Muscle of back (tissue), 13 donors: ENCODE measurements at places on chromosomes 6 and 20.
A peak's percentile ranks its signal among the peaks of the same experiment; 100 is the strongest.

- peak; percentile 85 for DNase-seq
These were observed 28.5 kb upstream of the MRPS18A start for GRCh38 chr6:43716099-43716498.

- DNase-seq: no peak
These were observed 232.6 kb downstream of the CD83 start for GRCh38 chr6:14350210-14350609.

DNA sequence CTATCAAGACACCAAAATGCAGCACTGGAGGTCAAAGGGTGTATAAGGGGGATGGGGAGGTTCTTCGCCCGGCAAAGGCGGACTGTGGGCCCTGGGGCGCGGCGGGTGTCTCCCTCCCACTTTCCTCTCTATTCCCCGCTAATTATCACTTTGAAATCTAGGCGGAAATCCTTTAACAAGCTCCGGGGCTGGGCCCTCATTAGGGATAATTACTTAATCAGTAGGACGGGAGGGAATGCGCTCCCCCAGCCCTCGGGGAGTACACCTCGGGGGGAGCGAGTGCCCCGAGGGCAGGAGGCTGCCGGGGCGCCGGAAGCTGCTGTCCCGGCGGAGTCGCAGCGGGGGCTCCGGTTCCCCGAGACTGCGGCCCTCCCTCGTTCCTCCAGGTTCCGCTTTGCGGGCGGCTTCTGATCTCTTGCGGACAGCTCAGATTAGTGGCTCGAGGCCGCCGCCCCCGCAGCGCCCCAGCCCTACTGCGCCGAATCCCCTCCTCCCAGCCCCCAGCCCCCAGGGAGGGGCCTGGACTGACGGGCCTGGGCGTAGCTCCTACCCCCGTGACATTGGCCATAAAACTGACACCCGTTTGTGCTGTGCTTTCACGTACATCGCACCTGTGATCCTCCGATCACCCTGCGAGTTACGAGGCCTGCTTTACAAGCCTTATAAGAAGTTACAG, 14.7 kb downstream of the MUCL3 start:
- no peak for DNase-seq

- no peak for DNase-seq
These were observed 18.3 kb downstream of the CHRNA4 start for GRCh38 chr20:63342561-63343459.

- no peak for DNase-seq
These were observed 34.8 kb downstream of the PSMG4 start for GRCh38 chr6:3293271-3294155.

DNA sequence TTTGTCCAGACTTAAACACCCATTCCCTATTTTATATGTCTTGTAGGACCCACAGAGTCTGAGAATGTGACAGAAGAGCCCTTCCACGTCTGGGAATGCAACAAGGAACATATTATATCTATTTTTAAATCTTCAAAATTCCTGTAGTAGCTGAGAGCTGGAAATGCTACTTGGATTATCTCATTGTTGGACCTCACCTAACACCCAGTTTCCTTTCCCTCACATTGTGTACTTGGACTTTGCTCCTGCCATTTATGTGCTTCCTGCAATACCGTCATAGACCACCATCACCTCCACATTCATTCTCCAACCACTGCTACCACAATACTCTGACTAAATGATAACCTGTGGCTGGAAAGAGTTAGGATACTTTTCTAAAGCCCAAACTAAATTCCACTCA, 335.4 kb downstream of the COL12A1 start:
- DNase-seq: no peak
